Glutamatergic neuron (in vitro differentiated cells): ENCODE measurements at places on chromosomes 1 and 21. TPM values are rescaled to one million over a fixed set of nuclear protein-coding genes. Genes with fewer than 3 reads are reported as not detected.

Gene HJV
- not detected for total RNA-seq

Gene HHIPL2
- total RNA-seq = not detected

Gene OR2M5
- total RNA-seq = not detected

DNA sequence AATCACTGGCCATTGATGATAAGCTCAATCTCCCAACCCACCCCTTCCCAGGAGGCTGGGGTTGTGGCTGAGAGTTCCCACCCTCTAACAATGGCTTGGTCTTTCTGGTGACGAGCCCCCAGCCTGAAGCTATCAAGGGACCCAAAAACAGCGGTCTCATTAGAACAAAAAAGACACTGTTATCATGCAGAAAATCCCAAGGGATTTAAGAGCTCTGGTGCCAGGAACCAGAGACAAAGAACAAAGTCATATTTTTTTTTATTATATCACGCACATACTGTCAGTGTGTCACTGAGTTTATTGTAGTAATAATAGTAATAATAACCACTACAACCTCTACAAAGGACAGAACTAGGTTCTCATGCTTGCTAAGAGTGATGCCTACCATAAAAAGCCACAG lies 43.9 kb downstream of the CCDC185 start:
- no peak overlapping the region for H3K27ac ChIP-seq
- no peak overlapping the region for H3K4me3 ChIP-seq
- peaks cover 6% of the 10 kb centered on the region for H3K27me3 ChIP-seq
- H3K4me1 ChIP-seq = no peaks in the 10 kb centered on the region
- DNase-seq = no peak

Gene BGLAP
- not detected for total RNA-seq

GRCh38 chr1:175075572-175076568 lies 8.2 kb downstream of the TNN start:
- DNase-seq = no peak
- no peak overlapping the region for H3K4me3 ChIP-seq
- peaks cover 21% of the 10 kb centered on the region for H3K4me1 ChIP-seq
- H3K36me3 ChIP-seq = no peaks in the 10 kb centered on the region

Gene NBPF10
- 0.25 TPM for total RNA-seq

Gene WARS2
- total RNA-seq = 7.9 TPM

GRCh38 chr1:59453297-59453968 lies 156.5 kb downstream of the FGGY start:
- H3K36me3 ChIP-seq = no peaks in the 10 kb centered on the region
- H3K27me3 ChIP-seq = no peaks in the 10 kb centered on the region
- H3K4me1 ChIP-seq = peaks cover under 1% of the 10 kb centered on the region
- no peak for DNase-seq
- H3K4me3 ChIP-seq = no peak overlapping the region
- no peak overlapping the region for H3K27ac ChIP-seq

Gene IFT25
- total RNA-seq = 11.3 TPM

Gene CYP4A11
- total RNA-seq = 0.71 TPM

GRCh38 chr1:59477286-59477685 lies 180.4 kb downstream of the FGGY start:
- no peak overlapping the region for H3K27ac ChIP-seq
- H3K36me3 ChIP-seq = no peaks in the 10 kb centered on the region
- no peaks in the 10 kb centered on the region for H3K27me3 ChIP-seq
- no peak for DNase-seq

- H3K4me1 ChIP-seq = peaks cover 5% of the 10 kb centered on the region
- no peak overlapping the region for H3K27ac ChIP-seq
- no peaks in the 10 kb centered on the region for H3K27me3 ChIP-seq
- no peak for DNase-seq
- H3K4me3 ChIP-seq = no peak overlapping the region
These were observed 969.8 kb upstream of the ADGRL4 start for GRCh38 chr1:79976287-79976686.

DNA sequence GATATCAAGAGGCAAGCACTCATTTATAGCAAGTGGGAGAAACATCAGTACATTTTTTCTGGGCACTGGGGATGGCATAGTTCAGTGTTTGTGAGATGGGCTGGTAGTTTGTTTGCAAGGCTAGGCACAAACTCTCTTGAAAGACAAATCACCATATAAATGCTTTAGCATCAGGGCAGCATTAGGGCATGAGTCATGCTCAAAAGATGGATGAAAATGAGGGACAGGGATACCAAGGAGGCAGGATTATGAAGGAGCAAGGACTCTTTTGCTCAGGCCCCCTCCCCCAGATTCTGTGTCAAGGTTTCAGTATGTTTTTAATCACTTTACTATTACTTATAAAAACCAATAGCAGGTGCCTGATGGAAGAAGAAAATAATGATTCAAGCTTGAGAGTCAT lies 43.9 kb upstream of the CAMK1G start:
- no peak overlapping the region for H3K4me3 ChIP-seq
- H3K36me3 ChIP-seq = no peaks in the 10 kb centered on the region
- H3K27me3 ChIP-seq = peaks cover under 1% of the 10 kb centered on the region
- DNase-seq = no peak

DNA sequence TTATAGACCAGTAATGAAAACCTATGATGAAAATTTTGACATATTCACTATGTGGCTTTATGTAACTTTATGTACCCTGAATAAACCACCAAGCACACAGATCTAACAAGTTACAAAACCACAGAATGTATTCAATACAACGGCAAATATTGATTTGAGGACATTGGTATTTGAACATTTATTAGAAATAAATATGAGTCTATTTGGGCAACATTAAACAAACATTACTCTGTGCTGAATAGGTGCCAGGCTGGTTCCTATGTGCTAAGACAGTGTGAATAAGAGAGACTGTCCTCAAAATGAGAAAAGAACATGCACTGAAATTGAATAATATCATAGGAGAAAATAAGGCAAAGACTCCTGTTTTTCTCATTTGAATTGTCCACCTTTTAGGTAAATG lies 1341.2 kb downstream of the PLA2G4A start:
- no peaks in the 10 kb centered on the region for H3K36me3 ChIP-seq
- H3K4me3 ChIP-seq = no peak overlapping the region
- H3K27ac ChIP-seq = no peak overlapping the region

DNA sequence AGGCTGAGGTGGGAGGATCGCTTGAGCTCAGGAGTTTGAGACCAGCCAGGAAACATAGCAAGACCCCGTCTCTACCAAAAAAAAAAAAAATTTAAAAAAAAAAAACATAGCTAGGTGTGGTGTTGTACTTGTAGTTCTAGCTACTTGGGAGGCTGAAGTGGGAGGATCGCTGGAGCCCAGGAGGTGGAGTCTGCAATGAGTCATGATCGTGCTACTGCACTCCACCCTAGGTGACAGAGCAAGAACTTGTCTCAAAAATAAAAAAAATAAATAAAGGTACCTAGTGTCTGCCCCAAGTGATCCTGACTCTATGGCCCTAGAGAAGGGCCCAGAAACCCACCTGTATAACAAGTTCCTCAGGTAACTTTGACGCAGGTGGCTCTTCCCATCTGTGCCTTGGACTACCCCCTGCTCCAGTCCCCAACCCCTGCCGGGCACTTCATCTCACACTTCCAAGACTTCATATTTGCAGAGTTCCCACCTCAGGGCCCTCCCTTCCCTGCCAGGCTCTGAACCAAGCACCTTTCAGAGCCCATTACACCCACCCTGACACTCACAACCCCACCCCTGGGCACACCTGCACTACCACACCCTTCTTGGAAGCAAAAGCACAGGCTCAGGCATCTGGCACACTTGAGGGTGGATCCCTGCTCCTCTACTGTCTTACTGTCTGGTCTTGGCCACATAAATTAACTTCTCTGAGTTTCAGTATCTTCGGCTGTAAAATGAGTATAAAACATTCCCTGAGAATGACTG lies 80.2 kb upstream of the KLHDC7A start:
- no peak overlapping the region for H3K4me3 ChIP-seq
- H3K27me3 ChIP-seq = peaks cover 3% of the 10 kb centered on the region
- H3K4me1 ChIP-seq = no peaks in the 10 kb centered on the region
- no peak for DNase-seq
- H3K27ac ChIP-seq = no peak overlapping the region

Gene CLDN17
- total RNA-seq = not detected

- H3K27ac ChIP-seq = no peak overlapping the region
- H3K36me3 ChIP-seq = no peaks in the 10 kb centered on the region
- H3K27me3 ChIP-seq = no peaks in the 10 kb centered on the region
- H3K4me1 ChIP-seq = no peaks in the 10 kb centered on the region
These were observed 158.8 kb upstream of the SGIP1 start for GRCh38 chr1:66375125-66375524.
